ENCODE measurements at places on chromosomes 7 and 10.

- no peak for DNase-seq
These were observed 15.1 kb downstream of the ADD3 start for GRCh38 chr10:110022716-110023504.

DNA sequence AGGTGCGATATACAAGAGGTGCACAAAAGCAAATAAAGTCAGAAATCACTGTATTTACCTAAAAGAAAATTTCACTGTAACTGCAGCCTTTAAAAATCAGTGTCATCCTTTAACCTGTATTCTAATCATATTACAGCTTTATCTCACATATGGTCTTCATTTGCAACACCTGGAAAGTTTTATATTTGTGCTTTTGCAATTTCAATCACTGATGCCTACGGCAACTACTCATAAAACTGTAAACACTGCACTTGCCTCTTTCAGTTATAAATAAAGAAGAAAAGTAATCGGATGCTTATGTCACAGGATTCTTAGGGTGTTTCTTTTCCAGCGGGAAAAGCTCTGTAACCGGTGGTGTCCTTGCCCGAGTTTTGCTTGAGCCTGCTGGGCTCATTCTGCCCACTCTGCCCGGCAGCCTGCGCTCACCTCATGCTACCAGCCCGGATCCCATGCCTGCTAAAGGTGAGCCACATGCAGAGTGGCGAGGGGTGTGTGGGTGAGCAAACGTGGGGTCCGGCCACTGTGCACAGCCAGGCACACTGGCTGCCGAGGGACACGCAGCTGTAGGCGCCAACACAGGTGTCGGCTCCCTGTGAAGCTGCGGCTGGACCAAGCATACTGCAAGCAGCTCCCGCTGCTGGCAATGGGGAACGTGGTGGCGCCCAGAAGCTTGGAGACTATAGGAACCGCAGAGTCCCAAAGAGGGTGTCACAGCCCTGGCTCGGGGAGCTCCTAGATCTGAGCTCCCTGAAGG, 56.3 kb upstream of the ABCB5 start:
- DNase-seq = no peak

- no peak for DNase-seq
These were observed 209.1 kb downstream of the TRIL start for GRCh38 chr7:28748933-28749584.

GRCh38 chr7:151808400-151809145, 68.3 kb downstream of the PRKAG2 start:
- no peak for DNase-seq

- no peak for DNase-seq
These were observed 5.4 kb downstream of the PPP1R17 start for GRCh38 chr7:31692451-31692850.
